H9 (cell line): ENCODE measurements at places on chromosomes 1 and 21. TPM values are rescaled to one million over a fixed set of nuclear protein-coding genes. Genes with fewer than 3 reads are reported as not detected.
A peak's percentile ranks its signal among the peaks of the same experiment; 100 is the strongest.

RNF207 gene
- total RNA-seq: 4.9 and 7.1 TPM in 2 replicates

RSPO1 gene
- total RNA-seq: 0.33 and 0.35 TPM in 2 replicates

TSPEAR gene
- total RNA-seq: 1.2 and 1.3 TPM in 2 replicates

- DNase-seq: no peak
Observed at GRCh38 chr1:161502181-161502580, 3.1 kb upstream of the FCGR2A start.

- peak; percentile 78 for DNase-seq
Observed at GRCh38 chr1:78155121-78155520, 109.4 kb downstream of the GIPC2 start.
